ENCODE measurements at places on chromosomes 6 and 20.

GRCh38 chr20:1094751-1095150 is 23.7 kb upstream of the PSMF1 start:
- peak; percentile 56 for DNase-seq

DNA sequence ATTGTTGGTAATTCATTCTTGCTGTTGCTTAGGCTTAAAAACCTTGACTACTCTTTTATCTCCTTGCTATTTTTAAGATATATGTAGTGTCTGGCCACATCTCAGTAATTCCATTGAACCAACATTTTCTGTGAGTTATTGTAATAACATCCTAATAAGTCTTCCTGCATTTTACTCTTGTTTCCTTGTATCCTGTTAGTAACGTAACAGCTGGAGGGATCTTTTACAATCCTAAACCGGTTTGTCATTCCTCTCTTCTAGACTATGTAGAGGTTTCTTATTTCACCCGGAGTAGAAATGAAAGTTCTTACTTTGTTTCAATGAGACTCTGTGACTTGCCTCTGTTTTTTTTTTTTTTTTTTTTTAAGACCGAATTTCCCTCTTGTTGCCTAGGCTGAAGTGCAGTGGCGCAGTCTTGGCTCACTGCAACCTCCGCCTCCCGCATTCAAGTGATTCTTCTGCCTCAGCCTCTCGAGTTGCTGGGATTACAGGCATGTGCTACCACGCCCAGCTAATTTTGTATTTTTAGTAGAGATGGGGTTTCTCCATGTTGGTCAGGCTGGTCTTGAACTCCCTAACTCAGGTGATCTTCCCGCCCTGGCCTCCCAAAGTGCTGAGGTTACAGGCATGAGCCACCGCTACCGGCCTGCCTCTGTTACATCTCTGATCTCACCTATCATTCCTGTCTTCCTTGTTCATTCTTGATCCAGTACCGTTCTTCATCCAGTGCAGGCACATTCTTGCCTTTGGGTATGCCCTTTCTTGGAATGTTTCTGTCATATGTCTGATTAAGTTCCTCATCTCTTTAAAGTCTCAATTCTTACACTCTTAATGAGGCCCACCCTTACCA is 44.7 kb downstream of the NCOA3 start:
- DNase-seq: peak; percentile 38

DNA sequence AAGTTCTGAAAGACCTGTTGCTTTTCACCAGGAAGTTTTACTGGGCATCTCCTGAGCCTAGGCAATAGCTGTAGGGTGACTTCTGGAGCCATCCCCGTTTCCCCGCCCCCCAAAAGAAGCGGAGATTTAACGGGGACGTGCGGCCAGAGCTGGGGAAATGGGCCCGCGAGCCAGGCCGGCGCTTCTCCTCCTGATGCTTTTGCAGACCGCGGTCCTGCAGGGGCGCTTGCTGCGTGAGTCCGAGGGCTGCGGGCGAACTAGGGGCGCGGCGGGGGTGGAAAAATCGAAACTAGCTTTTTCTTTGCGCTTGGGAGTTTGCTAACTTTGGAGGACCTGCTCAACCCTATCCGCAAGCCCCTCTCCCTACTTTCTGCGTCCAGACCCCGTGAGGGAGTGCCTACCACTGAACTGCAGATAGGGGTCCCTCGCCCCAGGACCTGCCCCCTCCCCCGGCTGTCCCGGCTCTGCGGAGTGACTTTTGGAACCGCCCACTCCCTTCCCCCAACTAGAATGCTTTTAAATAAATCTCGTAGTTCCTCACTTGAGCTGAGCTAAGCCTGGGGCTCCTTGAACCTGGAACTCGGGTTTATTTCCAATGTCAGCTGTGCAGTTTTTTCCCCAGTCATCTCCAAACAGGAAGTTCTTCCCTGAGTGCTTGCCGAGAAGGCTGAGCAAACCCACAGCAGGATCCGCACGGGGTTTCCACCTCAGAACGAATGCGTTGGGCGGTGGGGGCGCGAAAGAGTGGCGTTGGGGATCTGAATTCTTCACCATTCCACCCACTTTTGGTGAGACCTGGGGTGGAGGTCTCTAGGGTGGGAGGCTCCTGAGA is at the start of gene HFE:
TSS of gene HFE (plus strand) at position 146 of the 832 bp plus-strand sequence. CDS start at position 158, 12 bp downstream.
- DNase-seq: peak; percentile 56

DNA sequence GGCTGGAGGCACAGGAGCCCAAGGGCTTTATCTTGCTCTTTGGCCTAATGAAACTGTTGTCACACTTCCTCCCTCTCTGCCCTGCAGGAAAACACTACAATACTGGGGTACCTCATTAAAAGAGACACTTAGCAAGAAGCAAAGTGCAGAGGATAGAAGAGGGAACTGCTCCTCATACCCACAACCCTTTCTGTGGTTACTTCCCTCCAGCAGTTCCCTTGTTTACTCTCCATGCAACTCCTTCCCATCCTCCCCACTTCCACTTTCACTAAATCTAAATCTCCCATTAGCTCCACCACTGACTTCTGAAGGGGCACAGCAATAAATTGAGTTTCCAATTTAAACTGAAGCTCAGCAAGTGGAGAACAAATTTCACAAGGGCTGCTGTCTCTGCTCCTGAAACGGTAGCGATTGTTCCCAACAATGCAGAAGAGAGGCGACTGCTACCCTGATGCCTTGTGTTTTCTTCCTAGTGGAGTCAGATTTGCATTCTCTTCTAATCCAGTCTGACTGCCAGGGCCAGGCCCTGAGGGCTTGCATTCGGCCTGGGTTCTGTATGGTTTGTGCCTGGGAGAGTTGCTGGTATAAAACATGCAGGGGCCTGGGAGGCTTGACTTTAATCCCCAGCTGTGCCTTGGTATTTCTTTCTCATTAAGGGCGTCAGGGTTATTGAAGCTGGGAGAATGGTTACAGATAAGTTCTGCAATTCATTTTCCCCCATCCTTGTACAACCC is 454.7 kb downstream of the TFAP2B start:
- DNase-seq: no peak

- DNase-seq: peak; percentile 67
Observed at GRCh38 chr20:25065625-25066338, 7.8 kb upstream of the ACSS1 start.

- DNase-seq: no peak
Observed at GRCh38 chr20:59137532-59137931, 26.1 kb upstream of the ZNF831 start.

DNA sequence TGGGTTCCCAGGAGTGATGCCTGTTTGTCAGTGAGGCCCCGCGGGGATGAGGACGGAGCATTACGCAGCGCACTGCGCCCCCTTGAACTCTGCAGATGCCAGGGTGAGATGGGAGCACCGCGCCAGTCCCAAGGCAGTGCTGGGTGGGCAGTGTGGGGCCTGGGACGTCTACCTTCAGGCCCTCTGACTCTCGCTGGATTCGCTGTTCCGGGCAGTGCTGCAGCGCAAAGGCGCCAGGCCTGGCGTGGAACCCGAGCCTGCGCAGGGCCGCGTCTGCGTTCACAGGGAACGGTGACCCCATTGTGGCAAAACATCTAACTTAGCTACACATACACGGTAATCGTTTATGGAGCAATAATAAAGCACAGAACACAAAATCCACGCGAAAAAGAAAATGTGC is 257.3 kb downstream of the QKI start:
- no peak for DNase-seq

GRCh38 chr6:34696189-34696738 is 303 bp downstream of the ILRUN start:
- peak; percentile 38 for DNase-seq

GRCh38 chr6:169654598-169655391 is 47.0 kb downstream of the WDR27 start:
- DNase-seq: peak; percentile 82

DNA sequence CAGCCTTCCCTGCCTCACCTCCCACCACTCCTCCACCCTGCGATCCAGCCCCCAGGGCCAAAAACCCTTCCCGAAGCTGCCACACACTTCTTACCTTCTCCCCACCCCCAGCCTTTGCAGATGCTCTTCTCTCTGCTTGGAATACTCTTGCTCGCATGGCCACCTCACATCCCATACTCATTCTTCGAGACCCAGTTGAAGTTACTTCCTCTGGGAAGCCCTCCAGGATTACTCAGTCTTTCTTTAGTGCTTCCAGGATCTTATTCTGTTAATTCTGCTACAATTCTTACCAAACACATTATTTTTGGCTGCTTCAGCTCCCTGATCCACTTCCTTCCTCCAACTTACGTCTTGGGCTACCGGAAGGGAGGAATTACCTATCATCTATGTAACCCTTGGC is 54.3 kb downstream of the CD40 start:
- no peak for DNase-seq

DNA sequence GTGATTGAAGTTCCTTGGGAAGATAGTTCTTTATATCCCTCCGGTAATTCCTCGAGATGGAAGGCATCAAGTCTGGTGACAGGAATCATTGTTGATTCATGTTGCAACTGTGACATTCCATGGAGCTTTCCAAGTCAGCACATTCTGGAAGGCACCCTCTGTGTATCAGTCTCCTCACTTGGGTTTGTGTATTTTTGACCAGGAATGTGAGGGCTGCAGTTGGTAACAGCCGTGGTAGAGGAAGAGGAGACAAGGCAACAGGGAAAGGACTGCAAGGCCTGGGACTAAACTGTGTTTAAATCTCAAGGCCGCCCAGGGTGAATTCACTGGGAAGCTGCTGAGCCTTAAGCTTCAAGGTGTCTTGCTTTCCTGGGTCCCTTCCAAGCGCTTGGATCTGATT is 99.0 kb downstream of the CLIC5 start:
- no peak for DNase-seq

- DNase-seq: no peak
Observed at GRCh38 chr20:24734139-24734538, 214.9 kb upstream of the CST7 start.

DNA sequence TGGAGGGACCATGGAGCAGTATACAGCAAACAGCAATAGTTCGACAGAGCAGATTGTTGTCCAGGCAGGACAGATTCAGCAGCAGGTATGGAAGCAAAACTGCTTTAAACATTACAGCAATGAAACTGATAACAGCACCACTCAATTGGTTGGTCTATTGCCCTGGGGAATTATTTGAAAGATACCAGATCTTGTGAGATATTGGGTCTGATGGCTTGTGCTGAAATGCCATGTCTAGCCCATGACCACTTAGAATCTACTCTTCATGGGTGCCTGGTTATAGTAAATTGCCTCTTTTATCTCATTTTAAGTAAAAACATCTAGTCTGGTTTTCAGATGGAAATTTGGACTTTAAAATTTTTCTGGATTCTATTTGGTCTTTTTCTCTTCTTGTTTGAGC is 6.3 kb downstream of the NFYA start:
- DNase-seq: no peak

- DNase-seq: peak; percentile 76
Observed at GRCh38 chr6:146357578-146358430, 185.8 kb upstream of the RAB32 start.

DNA sequence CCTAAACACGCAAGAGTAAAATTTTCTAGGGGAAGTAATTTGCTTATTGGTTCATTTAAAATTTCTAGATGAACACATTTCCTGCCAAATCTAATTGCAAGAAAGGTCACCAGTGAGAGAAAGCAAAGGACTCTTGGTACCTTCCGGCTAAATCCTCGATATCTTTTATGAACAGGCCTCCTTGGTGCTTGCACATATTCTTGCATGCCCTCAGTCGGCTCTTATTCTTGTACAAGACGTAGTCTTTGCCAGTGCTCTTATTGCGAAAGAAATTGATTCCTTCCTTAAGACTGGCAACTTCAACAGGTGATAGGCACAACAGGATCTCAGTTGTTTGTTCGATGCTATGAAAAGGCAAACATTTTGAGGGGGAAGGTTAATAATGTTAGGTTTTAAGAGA is 141.7 kb upstream of the CARMIL1 start:
- no peak for DNase-seq

- DNase-seq: peak; percentile 64
Observed at GRCh38 chr6:4134841-4135664, at the start of gene ECI2. TSS of gene ECI2 (minus strand) at chr6:4135575. CDS start at chr6:4135560, 15 bp downstream.

GRCh38 chr20:40339661-40340449 is 349.2 kb downstream of the MAFB start:
- no peak for DNase-seq

- DNase-seq: no peak
Observed at GRCh38 chr6:21317642-21318041, 275.9 kb upstream of the SOX4 start.

- DNase-seq: peak; percentile 7
Observed at GRCh38 chr6:147950623-147950987, 392.0 kb upstream of the SASH1 start.

DNA sequence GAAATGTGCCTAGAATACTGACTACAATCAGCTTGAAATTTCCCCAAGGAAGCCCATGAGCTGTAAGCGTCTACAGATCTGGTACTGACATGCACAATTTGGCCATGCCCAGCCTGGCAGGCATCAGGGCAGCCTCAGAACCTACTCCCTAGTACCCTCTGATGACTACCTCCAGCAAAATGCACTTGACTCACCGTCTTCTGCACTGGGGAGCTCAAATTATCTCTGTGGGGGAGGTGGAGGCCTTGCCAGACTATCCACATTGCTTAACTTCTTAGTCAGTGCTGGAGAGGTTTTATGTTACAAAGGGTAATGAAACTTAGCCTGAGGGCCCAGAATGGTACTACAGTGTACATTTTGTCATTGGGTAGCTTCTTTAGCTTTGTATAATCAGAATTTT is 126.0 kb upstream of the ADGRF1 start:
- DNase-seq: peak; percentile 95

- DNase-seq: peak; percentile 93
Observed at GRCh38 chr6:87723170-87724078, 21.4 kb upstream of the AKIRIN2 start.

- no peak for DNase-seq
Observed at GRCh38 chr6:57255451-57256169, 33.5 kb upstream of the RAB23 start.

DNA sequence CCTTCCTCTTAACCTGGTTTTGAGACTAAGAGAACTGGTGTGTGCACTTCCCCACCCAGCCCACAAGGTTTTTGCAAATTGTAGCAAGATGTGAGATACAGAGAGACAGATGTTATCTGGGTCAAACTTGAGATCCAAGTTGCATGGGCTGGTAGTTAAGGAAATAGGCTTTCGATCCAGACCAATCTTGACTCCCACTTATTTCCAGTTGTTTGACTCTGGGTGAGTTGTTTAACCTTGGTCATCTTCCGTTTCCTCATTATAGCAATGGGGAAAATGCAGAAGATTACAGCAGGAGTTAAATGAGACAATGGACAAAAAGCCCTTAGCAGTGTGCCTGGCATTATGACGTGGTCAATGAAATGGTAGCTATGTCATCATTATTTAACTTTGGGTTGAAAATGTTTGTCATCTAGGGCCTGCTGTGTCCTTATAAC is 1.7 kb downstream of the SNX21 start:
- no peak for DNase-seq

DNA sequence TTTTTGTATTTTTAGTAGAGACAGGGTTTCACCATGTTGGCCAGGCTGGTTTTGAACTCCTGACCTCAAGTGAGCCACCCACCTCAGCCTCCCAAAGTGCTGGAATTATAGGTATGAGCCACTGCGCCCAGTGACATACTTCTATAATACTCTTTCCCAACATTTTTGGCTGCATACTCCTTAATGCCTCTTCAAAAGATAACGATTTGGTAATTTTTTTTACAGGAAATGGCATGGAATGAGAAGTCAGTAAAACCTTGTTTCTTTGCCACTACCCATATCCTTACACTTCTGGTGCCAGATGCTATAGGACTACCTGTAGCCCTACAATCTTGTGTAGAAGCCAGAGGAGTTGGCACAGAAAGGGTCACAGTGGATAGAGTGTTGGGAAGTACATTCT is 41.4 kb upstream of the SGK1 start:
- DNase-seq: no peak

- DNase-seq: no peak
Observed at GRCh38 chr6:43860285-43860684, 90.3 kb downstream of the VEGFA start.

- no peak for DNase-seq
Observed at GRCh38 chr6:139249395-139249794, 42.4 kb downstream of the TXLNB start.
